ENCODE measurements at places on chromosomes 7 and 10.

- DNase-seq, result no peak
Observed at GRCh38 chr7:94898340-94898739, 9.1 kb upstream of the PPP1R9A start.

DNA sequence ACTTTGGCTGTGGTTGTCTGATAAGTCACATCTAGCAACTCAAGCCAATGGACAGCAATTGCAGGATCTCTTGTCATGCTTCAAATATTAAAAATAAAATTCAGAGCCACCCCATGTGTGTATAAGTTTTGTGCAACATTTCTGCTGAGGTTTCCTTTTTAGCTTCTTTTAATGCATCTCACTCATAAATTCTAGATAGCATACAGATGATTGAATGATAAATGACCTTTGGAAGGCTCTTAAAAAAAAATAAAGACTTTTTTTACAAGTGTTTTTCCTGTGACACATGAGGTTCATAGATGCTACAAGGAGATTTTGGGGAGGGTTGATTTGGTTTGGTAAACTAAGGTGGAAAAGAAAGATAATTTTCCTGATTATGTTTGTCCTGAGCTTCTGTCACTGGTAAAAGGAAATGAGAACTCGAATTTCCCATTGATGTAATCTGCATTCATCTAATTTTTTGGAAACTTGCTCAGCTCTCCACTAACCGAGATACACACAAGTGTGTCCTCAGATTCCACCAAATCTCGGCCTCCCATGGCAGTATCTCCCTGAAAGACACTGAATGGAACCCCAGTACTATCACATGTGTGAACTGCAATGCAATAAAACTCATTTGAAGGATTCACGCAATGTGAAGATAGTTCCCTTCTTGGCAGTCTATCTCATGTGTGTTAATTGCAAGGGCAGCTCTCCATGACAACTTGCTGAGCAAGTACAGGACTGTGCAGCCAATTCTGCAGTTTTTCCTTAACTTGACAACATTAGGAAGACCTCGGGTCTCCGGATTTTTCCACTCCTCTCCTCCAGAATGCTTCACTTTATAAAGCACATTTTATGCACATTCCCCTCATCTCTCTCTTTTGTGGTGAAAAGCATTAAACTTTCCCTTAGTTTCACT, 185.4 kb upstream of the PFKP start:
- DNase-seq, result no peak

DNA sequence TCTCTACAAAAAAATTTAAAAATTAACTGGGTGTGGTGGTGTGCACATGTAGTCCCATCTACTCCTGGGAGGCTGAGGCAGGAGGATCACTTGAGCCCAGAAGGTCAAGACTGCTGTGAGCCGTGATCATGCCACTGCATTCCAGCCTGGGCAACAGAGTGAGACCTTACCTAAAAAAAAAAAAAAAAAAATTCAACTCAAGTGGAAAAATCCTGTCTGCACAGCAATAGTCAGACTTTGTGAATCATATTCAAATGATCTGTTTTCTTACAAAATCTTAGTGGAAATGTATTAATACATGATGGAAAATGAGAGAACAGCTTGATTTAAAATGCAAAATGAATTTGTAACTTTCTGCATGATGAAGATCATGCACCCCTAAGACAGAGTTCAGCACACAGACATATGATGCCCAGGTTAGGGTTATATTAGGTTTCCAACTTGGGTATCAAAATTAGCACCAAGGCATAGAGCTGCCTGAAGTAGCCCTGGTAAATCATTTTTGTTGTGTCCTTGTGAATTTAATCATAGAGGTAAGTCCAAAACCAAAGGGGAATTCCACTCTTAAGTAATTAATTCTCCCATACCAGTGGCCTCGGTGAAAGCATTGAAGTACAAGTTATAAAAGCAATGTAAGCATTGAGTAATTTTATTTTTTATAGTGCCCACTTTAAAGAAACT, 93.8 kb downstream of the ADD3 start:
- DNase-seq, result no peak

- no peak for DNase-seq
Observed at GRCh38 chr7:114648680-114649079, 234.1 kb downstream of the FOXP2 start.

- DNase-seq, result no peak
Observed at GRCh38 chr10:131240691-131241090, 70.8 kb downstream of the TCERG1L start.

- no peak for DNase-seq
Observed at GRCh38 chr10:35339942-35340341, 3.6 kb downstream of the CCNY start.

- no peak for DNase-seq
Observed at GRCh38 chr7:132001146-132001545, 444.7 kb upstream of the PODXL start.

DNA sequence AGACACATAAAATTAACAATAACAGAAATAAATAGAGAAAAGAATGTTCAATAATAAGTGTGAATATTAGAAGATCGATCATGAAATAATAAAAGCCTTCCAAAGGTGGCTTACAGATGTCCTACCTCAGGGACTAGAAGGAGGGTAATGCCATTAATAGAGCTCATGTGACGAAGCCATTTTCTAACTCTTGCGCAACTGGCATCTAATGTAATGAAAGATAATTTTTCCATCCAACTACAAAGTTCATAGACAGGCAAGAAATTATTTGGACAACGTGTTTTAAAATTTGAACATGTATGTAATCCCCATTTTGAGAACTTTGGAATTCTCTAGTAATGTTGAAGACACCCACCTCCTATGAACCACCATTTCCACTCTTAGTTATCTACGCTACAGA, 1394.3 kb upstream of the LRRTM3 start:
- DNase-seq, result no peak

DNA sequence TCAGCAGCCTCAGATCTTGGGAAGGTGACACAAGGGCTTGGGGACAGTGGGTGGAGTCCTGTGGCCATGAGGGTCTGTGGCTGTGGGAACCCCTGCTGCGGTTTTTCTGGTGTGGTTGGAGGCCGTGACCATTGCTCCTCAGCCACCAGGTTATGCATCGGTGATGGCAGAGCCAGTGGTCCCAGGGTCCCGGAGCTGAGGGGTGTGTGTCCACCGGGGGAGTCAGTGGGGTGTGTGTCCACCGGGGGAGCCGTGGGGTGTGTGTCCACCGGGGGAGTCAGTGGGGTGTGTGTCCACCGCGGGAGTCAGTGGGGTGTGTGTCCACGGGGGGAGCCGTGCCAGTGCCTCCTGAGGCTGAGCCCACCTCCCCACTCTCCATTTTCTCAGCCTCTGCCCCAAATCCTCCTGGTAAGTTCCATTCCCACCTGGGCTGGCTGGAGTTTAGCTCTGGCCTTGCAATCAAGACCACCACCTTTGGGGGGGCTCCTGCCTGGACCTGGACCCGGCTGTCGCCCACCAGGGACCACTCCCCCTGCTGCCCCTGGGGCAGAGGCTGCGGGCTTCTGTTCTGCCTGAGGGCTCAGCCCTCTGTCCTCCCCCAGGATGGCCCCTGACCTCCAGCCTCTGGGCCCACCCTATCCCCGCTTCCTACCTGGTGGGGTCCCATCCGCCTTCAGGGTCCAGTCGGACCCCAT, 143.5 kb downstream of the ELFN1 start:
- DNase-seq, result no peak

GRCh38 chr10:114547514-114547913, 110.6 kb downstream of the ABLIM1 start:
- no peak for DNase-seq

- DNase-seq, result no peak
Observed at GRCh38 chr7:132509643-132510042, 66.6 kb downstream of the PLXNA4 start.

DNA sequence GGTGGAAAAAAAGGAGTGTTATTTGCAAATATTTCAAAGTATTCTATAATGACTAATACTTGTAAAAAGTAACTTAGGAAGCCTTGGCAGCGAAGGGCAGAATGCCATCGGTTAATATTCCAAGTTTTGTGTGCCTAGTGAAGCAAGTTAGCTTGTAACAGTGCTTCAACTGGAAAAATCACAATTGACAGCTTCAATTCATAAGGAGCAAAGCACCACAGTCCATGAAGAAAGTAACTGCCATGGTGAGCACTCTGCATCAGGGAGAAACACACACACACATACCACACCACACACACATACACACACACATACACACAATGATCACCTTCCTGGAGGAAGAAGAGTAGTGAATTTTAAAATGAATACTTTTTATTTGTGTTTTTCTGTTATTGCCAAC, 298.3 kb downstream of the CNTNAP2 start:
- DNase-seq, result no peak

DNA sequence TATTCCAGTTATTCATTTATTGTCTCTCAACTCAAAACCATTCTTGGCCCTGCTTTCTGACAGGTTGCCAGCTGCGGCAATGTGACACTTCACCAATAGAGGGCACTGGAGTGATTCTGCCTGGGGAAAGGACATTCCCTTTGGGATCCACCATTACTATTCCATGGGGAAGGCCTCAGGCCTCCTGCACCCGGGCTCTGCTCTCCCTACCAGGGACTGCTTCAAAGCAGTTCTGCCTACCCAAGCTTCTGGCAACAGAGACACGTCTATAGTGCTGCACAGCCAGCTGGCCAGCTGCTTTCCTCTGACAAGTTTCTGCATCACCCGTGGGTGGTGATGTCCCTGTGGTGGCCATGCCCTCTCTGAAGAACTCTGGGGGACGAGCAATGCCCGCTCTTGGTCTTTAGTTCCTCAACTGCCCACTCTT, 163.8 kb downstream of the ELMO1 start:
- DNase-seq, result peak; percentile 54

- no peak for DNase-seq
Observed at GRCh38 chr7:33591490-33591889, 313.8 kb upstream of the BMPER start.

DNA sequence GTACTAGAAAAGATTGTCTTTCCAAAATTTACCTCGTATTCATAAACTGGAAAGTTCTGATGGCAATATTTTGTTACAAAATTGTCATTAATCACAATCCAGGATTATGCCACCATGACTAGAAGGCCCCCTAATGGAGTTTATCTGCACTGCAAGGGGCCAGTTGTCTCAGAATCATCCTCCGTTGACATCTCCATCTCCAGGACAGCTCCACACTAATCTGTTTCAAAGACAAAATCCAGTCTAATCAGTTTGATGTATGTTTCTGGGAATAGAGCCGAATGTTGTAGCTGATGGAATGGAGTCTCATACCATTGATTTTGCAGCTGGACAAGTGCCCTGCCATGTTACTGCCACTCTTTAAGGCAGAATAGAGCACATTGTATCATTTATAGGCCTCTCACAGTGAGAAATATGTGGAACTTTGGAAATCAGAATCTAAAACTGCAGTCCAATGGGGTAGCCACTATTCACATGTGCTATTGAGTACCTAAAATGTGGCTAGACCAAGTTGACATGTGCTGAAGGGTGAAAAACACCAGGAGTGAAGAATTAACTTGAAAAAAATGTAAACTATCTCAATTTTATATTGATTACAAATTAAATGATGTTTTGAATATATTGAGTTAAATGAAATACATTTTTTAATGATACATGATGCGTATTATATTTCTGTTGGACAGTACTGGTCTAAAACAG, 38.3 kb upstream of the TOMM7 start:
- no peak for DNase-seq

- no peak for DNase-seq
Observed at GRCh38 chr7:120792861-120793130, 65.1 kb downstream of the TSPAN12 start.

- DNase-seq, result no peak
Observed at GRCh38 chr10:103802637-103803353, 52.6 kb downstream of the SH3PXD2A start.

- no peak for DNase-seq
Observed at GRCh38 chr10:84159076-84159685, 14.4 kb upstream of the GPR15LG start.

DNA sequence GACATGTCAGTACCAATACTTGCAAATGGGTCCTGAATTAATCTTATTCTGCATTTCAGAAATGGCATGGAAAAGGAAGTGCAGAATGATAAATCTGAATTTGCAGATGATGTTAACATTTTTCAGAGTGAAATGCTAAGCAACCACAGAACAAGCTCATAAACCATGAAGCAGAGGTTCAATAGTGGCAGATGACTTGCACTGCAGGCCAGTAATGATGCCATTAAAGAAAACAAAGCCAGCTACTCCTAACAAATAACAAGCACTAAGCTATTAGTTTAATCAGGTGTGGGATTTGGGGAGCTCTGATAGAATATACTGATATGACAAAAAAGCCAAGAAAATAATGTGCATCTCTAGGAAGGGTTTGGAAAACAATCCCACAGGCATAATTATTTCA, 85.4 kb downstream of the FAM13C start:
- peak; percentile 12 for DNase-seq

GRCh38 chr7:102404005-102404861, 8.1 kb downstream of the PRKRIP1 start:
- peak; percentile 52 for DNase-seq

DNA sequence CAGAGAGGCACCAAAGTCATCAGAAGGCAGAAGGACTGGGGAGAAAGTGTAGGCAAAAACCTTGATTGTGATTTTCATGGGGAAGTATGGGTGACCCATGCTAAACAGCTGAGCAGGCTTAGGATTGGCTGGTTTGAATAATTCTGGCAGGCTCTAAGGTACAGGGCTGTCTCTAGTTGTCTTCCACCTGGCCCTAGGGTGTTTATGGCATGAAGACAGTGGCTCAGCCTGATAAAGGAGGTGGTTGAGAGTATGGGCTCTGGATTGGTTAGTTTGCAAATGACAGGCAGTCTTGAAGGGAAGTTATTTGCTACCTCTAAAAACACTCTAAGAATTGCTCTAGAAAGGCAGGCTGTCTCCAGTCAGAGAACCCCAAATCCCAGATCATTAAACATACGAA, 100.3 kb downstream of the STRA8 start:
- DNase-seq, result no peak

GRCh38 chr7:150357270-150357669, 11.4 kb upstream of the REPIN1 start:
- DNase-seq, result peak; percentile 36

DNA sequence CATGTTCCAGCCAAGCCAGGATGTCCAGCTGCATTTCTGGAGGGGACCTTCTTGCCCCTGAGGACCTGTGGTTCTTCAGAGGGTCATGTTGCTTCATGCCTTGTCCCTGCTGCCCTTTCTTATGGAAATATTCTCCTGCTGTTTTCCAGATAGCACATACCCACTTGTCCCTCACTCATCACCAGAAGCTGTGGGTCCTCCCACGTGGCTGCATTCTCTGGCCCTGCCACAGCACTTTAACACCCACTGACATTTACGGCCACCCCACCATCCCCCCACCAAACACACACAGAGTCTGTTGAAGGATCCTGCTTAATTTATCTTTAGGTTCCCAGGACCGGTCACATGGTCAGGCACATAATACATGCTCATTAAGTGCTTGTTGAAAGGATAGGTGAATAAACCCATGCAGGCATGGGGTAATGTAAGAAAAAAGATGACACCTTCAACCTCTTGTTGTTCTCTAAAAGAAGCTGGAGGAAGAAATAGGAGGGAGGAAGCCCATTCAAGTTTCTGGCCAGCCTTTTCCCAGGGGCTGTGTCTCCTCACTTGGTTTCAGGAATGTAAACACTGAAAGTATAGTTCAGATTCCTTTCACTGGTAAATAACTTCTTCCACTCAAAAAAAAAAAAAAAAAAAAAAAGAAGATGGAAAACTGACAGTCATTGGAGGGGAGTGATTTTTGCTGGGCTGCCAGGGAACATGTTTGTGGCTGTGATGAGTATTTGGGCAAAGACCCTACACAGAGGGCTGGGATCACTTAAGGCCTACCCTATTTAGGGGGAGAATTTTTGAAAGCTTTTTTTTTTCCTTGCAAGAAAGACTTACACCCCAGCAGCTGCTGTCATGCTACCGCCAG, 19.8 kb upstream of the BMPER start:
- no peak for DNase-seq

- no peak for DNase-seq
Observed at GRCh38 chr10:129645487-129645886, 178.4 kb downstream of the MGMT start.
